ENCODE measurements at places on chromosomes 12 and 14. TPM values are rescaled to one million over a fixed set of nuclear protein-coding genes. Genes with fewer than 3 reads are reported as not detected.

DNA sequence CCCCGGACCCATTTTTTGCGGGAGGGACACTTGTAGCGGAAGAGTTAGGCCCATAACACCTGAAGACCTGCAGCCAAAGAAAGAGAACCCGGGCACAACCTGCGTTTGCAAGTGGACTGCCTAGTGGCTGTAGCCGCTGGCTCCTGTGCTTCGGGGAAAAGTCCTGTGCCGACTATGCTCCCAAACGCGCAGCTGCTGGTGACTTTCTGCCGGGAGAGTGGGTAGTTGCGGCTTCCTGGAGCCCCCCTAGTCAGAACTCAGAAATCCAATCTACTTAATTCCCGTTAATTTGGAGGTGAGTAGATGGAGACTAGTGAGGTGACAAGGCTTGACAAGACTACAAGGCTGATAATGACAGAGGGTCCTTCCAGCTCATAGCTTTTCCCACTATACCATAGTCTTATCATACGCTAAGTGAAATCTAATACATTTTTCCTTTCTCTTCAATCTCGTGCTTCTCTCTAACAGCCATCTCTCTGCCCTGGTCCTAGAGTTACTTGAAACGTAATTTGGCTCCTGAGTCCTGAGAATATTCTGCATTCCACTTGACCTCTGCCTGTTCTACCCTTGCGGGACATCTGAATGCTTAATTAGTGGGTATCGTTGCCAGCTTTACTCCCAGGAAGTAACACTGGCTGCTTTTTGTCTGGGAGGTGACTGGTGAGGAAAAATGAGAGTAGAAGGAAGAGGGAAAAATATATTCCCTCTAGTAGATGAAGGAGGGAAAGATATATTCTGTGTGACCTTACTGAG is 556 bp downstream of the MTHFD1 start:
- peak overlapping the region; percentile 83 for H3K4me3 ChIP-seq
- peak overlapping the region; percentile 43 for H3K27ac ChIP-seq
- DNase-seq: no peak
- H3K4me1 ChIP-seq: peaks cover 27% of the 10 kb centered on the region
- no peaks in the 10 kb centered on the region for H3K36me3 ChIP-seq
- no peaks in the 10 kb centered on the region for H3K27me3 ChIP-seq

DNA sequence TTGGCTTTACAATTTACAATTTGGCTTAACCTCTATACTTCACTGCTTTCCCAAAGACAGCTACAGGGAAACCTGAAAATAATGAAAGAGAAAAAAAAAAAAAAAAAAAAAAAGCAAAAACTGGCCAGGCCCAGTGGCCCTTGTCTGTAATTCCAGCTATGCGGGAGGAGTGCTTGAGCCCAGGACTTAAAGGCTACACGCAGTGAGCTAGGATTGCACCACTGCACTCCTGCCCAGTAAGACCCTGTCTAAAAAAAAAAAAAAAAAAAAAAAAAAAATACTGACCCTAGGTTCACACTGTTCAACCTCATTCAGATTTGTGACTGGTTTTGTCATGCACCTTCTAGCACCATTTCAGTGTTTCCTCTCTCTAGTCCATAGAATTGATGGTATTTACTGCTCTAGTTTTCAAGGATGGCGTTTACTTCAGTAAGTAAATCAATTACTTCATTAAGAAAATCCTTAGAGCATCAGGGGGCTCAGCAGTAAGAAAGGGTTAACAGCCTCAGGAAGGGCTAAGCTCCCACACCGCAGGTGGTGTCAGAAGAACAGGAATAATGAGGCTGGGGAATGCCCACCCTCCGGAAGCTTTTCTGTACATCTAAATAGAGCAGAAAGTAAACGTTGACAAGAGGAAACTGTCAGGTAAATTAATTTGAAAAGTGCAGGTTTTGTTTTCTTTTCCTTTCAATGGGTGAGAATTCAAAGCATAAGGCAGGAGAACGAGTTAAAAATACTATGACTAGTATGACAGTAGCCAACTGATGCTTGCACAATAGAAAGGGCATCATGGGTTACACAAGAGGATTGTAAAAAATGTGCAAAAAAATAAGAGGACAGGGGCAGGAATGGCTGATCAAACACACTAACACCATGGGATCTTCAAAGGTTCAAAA is 115.0 kb upstream of the MDM1 start:
- peaks cover 41% of the 10 kb centered on the region for H3K4me1 ChIP-seq
- H3K27me3 ChIP-seq: no peaks in the 10 kb centered on the region
- DNase-seq: no peak
- no peak overlapping the region for H3K27ac ChIP-seq
- no peak overlapping the region for H3K4me3 ChIP-seq

GRCh38 chr12:19245106-19245505 is 115.6 kb downstream of the PLEKHA5 start:
- no peaks in the 10 kb centered on the region for H3K36me3 ChIP-seq
- H3K27me3 ChIP-seq: no peaks in the 10 kb centered on the region
- no peak overlapping the region for H3K27ac ChIP-seq
- no peak for DNase-seq
- no peaks in the 10 kb centered on the region for H3K4me1 ChIP-seq
- no peak overlapping the region for H3K4me3 ChIP-seq

DNA sequence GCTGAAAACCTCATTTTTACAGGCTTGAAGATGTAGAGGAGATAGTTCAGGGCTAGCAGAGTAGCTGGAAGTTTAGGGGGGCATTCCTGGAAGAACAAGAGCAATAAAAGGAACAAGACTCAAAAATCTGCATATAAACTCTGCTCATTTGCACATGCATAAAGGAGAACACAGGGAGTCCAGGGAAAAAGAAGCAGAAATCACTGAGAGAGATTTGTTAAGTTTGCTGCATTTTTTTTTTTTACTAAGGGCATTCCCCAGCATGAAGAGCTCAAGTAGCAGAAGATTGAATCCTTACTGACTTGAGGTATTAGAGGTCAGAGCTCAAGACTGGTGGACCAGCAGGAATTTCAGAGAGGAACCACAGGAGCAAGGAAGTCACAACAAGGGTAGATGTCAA is 28.2 kb upstream of the BCL11B start:
- DNase-seq: no peak
- H3K27me3 ChIP-seq: peaks cover 5% of the 10 kb centered on the region
- H3K4me1 ChIP-seq: no peaks in the 10 kb centered on the region
- no peak overlapping the region for H3K4me3 ChIP-seq
- no peaks in the 10 kb centered on the region for H3K36me3 ChIP-seq

DNA sequence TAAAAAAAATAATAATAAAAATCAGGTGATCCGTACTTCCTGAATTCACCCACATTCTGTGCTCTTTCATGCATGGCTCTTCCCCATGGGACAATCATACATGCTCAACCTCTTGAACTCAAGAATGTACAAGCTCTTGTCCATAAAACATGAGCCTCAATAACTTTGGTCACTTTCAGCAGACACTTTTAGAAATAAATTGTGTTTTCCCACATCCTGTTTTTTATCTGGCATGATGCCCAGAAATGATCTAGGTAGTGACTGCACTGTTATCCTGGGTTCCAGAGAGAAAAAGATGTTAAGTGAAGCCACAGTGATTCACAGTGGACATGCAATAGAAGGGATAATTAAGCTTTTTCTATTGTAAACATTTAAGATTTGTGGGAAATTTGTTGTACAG is 537.6 kb upstream of the TMEM132C start:
- no peaks in the 10 kb centered on the region for H3K27me3 ChIP-seq
- H3K4me1 ChIP-seq: no peaks in the 10 kb centered on the region
- H3K4me3 ChIP-seq: no peak overlapping the region
- no peak for DNase-seq
- H3K36me3 ChIP-seq: no peaks in the 10 kb centered on the region

- no peaks in the 10 kb centered on the region for H3K4me1 ChIP-seq
- H3K27me3 ChIP-seq: no peaks in the 10 kb centered on the region
- no peak for DNase-seq
- H3K27ac ChIP-seq: no peak overlapping the region
- no peak overlapping the region for H3K4me3 ChIP-seq
These were observed 270.5 kb upstream of the PWP1 start for GRCh38 chr12:107415071-107415470.

DNA sequence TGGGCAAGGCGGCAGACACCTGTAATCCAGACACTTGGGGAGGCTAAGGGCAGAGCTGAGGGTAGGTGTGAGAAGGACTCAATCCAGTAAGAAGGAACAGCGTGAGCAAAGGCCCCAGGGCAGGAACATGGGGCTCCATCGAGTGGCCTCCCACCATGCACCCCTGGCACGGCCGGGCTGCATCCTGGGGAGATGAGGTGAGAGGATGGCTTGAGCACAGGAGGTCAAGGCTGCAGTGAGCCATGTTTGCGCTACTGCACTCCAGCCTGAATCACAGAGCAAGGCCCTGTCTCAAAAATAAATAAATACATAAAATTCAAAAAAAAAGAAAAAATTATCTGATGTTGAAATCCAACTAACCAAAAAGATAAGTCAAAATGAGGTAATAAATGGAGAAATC is 58.5 kb downstream of the ARL6IP4 start:
- H3K4me3 ChIP-seq: no peak overlapping the region
- no peaks in the 10 kb centered on the region for H3K36me3 ChIP-seq
- no peaks in the 10 kb centered on the region for H3K27me3 ChIP-seq
- no peak for DNase-seq
- H3K27ac ChIP-seq: no peak overlapping the region

- H3K36me3 ChIP-seq: no peaks in the 10 kb centered on the region
- H3K27me3 ChIP-seq: no peaks in the 10 kb centered on the region
- no peaks in the 10 kb centered on the region for H3K4me1 ChIP-seq
These were observed 117.3 kb downstream of the BEGAIN start for GRCh38 chr14:100469632-100470522.

DNA sequence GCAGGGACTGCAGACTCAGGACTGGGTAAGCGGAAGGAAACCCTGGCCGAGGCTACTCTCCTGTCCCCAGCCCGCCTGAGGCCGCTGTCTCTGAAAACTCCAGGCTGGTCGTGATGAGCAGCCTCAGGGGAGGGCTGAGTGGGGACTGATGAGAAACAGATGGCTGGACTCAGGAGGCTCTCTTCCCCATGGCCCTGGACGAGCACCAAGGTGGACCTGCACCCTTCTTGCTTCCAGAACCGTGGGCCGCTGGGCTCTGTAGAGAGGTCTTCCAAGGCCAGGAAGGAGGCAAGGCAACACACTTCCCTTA is 1.1 kb downstream of the TEX22 start:
- no peaks in the 10 kb centered on the region for H3K27me3 ChIP-seq
- DNase-seq: no peak
- peaks cover 16% of the 10 kb centered on the region for H3K36me3 ChIP-seq
- peak overlapping the region; percentile 71 for H3K4me3 ChIP-seq
- H3K4me1 ChIP-seq: peaks cover 30% of the 10 kb centered on the region
- H3K27ac ChIP-seq: peak overlapping the region; percentile 20

Gene BHLHE41
- total RNA-seq: not detected

Gene VWF
- total RNA-seq: not detected

Gene BRF1
- total RNA-seq: 77.7 TPM

Gene ACOT6
- not detected for total RNA-seq

Gene RPL6
- total RNA-seq: 1,807 TPM

Gene GLIPR1L1
- total RNA-seq: not detected

Gene DAO
- not detected for total RNA-seq

Gene RGS6
- not detected for total RNA-seq
